Testis (tissue), 5 donors: ENCODE measurements at places on chromosomes 6 and 20. TPM values are rescaled to one million over a fixed set of nuclear protein-coding genes. Genes with fewer than 3 reads are reported as not detected.

Gene HECA
- 40.2 TPM for total RNA-seq

DNA sequence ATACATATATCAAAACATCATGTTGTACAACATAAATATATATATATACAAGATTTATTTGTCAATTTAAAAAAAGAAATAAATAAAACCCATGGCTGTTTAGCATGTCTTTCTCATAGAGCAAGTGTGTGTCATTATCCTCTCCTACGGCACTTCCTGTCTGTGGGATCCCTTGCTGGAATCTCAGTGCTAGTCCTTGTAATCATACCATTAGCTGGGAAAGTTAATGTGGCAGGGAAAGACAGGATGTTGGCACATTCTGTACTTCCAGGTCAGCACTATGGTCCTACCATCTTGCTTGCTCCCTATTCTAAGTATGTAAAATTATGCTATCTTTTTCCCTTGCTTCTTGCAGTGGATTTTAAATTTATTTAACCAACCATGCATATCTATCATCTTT is 9.5 kb upstream of the SLC17A3 start:
- DNase-seq = no peak
- H3K27me3 ChIP-seq = no peaks in the 10 kb centered on the region
- no peak overlapping the region for H3K27ac ChIP-seq
- no peak overlapping the region for H3K4me3 ChIP-seq

- no peaks in the 10 kb centered on the region for H3K36me3 ChIP-seq
- H3K4me3 ChIP-seq = no peak overlapping the region
- H3K27ac ChIP-seq = no peak overlapping the region
- no peaks in the 10 kb centered on the region for H3K27me3 ChIP-seq
- no peaks in the 10 kb centered on the region for H3K4me1 ChIP-seq
Measured at GRCh38 chr6:164579035-164579434, 730.4 kb downstream of the C6orf118 start.

DNA sequence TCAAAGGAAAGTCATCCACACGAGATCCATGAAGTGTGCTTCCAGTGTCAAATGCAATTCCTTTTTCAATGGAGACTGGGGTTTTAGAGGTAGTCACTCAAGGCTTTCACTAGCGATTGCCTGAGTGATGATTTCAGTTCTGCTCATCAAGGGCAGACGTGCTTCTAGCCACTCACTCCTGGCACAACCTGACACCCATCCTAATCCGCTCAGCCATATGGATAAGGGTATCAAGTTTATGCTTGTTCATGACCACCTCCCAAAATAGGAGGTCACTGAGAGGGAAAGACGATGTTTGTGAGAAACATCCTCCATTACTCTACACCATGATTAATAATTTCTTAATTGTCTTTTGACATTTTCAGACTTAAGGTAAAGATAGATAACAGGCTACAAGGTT is 91.3 kb upstream of the HEY2 start:
- no peaks in the 10 kb centered on the region for H3K36me3 ChIP-seq
- no peaks in the 10 kb centered on the region for H3K27me3 ChIP-seq
- no peak overlapping the region for H3K4me3 ChIP-seq
- H3K27ac ChIP-seq = no peak overlapping the region
- no peaks in the 10 kb centered on the region for H3K4me1 ChIP-seq

DNA sequence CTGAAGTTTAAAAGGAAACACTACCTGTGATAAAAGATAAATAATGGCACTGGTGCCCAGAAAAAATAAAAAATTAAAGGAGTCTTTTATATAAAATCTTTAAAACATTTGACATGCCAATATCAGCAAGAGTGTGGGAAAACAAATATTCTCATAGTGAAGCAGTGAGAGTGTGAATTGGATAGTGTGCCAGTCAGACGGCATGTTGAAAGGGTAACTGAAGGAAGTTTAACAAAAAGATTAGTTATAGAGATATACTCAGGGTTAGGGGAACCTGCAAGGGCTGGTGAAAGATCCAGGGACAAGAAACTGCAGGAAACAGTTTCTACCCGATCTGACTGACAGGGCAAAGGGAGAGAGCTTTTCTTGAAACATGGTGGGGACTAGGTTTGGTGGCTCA is 22.2 kb upstream of the GMNN start:
- no peak overlapping the region for H3K27ac ChIP-seq
- H3K36me3 ChIP-seq = no peaks in the 10 kb centered on the region
- no peaks in the 10 kb centered on the region for H3K4me1 ChIP-seq
- DNase-seq = no peak
